Right ventricle myocardium inferior (tissue), 1 donor: ENCODE measurements at places on chromosomes 16 and 17.

DNA sequence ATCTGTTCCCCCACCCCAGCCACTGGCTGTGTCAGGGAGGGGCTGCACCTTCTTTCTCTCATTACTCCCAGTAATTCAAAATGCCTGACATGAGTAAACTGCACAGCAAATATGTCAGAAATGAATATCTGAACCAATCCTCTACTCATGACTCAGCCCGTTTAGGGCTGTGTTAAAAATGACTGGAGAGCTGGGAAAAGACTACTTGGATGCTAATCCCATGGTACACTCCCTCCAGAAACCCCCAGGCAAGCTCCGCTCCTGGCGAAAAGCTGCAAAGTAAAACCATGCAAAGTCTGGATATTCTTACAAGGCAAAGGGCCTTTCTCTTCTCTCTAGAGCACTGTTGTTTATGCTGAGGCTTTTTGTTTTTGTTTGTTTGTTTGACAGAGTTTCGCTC, 448.1 kb upstream of the DYNLRB2 start:
- no peak for DNase-seq

GRCh38 chr17:30590081-30590733, 113.0 kb downstream of the GOSR1 start:
- no peak for DNase-seq

DNA sequence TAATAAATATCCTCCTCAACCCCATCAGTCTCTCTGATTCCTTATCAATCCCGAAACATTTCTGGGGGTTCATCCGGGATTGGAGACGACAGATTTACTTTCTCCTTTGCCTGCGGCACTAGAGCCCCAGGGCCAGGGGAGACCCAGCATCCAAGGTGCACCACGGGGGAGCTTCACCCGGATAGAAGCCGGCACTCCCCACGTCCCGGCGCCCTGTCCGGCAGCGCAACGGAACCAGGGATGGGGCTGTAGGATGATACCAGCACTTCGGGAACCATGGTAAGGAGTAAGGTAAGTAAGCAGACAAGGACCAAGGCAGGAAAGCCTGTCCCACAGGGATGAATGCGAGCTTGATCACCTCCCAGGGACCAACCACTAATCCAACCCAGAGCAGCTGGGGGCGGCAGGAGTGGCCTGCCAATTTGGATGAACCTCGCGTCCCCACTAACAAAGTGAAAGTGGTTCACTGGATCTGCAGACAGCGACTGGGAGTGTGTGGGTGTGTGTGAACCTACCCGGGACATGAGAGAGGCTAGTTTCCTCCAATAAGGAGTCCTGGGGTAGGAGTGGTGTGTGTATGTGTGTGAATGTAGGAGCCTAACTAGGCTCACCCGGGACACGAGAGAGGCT, 11.9 kb downstream of the POLR3K start:
- DNase-seq: no peak

- DNase-seq: no peak
These were observed 86.5 kb downstream of the MYH13 start for GRCh38 chr17:10286324-10286723.

- DNase-seq: no peak
These were observed 94.3 kb downstream of the C17orf67 start for GRCh38 chr17:56739376-56739775.

DNA sequence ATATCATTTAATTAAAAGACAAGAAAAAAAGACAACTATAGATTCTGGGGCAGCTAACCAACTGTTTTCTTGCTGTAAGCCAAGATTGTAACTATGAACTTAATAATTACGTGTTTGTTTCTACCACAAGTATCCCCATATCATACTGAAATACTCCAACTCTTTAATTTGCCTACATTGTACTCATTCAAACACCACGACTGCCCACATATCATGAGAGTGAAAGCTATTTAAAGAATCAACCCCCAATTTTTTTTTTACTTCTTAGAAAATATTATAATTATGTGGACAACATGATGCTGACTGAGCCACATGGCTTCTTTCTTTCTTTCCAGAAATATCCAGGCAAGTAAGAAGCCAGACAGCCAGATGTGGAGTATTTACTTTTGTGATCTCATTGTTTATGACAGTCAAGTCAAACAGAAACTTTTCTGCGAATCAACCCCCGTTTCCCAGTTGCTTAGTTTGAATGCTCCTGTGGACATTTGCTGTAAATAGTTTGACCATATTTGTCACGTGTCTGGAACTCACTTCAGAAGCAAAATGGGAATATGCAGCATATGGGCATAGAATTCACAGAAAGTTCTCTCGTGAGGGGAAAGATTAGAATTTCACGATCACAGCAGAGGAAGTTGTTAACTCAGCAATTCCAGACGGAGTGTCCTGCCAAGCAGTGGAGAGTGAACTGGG, 126.8 kb upstream of the PSMD7 start:
- DNase-seq: no peak

GRCh38 chr17:67503739-67504138, 126.7 kb downstream of the PITPNC1 start:
- DNase-seq: no peak

GRCh38 chr17:68435876-68436842, 21.1 kb downstream of the WIPI1 start:
- no peak for DNase-seq

GRCh38 chr17:81011951-81012350, 20.3 kb downstream of the CHMP6 start:
- DNase-seq: no peak

DNA sequence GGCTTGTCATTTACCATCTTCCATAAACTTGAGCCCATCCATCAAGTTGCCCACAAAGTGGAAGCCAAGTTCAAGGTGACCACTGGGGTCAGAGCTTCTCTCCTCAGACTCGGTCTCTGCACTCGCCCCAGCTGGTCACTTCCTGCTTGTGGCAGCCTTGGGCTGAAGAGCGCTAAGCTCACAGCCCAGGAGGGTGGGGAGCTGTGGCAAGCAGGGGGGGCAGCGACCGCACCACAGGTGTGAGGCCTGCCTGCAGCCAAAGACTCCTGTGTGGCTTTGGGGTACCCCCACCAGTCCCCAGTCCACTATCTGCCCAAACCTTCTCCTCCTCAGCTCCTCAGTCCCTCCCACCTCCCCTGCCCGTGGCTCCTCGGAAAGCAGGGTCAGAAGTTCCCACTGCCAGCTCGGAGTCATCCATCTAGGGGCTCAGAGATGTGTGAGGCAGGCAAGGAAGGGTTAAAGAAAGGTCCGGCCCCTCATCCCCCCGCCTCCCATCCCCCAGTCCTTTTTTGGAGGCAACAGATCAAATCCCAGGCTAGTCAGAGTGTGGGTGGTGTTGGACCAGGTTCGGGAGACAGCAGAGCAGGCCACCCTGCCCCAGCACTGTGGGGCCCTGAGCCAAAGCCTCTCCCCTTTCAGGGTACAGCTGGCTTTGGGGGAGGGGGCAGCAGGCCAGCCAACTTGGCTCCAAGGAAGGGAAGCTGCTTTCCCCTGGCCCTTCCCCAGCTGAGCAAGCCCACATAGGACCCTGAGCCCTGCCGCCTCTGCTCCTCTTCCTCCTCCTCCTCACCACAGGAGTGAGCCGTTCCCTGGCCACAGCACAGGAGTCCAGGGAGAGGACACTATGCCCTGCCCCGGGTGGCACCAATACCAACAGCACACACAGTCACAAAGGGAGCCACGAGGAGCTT, 3.2 kb downstream of the CSF3 start:
- peak; percentile 43 for DNase-seq

DNA sequence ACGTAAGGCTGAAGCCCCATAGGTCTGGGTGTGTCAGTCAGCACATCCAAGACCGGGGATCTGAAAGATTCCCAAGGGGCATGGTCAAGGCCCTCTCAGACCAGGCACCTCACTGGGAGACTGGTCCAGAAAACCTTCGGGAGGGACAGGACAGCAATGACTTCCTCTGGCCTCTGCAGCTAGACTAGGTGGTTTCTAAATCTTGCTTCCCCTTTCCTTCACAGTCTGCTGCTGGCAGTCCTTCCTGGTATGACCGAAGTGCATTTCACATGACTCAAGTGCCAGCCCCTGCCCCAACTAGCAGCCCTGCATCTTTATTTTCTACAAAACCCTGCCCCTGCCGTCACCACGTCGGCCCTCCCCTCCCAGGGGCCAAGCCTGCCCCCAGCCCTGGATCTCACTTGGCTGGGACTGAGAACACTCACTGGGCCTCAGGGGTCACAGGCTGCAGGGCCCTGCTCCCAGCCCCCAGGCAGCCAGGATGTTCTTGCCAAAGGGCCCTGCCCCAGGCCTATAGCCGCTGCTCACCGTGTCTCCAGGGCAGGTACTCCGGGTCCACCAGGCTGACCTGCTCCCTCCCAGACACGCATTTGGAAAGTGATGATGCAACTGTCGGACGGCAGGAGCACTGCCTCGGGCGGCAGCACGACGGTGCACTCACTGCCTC, 18.3 kb downstream of the POLR3K start:
- no peak for DNase-seq

DNA sequence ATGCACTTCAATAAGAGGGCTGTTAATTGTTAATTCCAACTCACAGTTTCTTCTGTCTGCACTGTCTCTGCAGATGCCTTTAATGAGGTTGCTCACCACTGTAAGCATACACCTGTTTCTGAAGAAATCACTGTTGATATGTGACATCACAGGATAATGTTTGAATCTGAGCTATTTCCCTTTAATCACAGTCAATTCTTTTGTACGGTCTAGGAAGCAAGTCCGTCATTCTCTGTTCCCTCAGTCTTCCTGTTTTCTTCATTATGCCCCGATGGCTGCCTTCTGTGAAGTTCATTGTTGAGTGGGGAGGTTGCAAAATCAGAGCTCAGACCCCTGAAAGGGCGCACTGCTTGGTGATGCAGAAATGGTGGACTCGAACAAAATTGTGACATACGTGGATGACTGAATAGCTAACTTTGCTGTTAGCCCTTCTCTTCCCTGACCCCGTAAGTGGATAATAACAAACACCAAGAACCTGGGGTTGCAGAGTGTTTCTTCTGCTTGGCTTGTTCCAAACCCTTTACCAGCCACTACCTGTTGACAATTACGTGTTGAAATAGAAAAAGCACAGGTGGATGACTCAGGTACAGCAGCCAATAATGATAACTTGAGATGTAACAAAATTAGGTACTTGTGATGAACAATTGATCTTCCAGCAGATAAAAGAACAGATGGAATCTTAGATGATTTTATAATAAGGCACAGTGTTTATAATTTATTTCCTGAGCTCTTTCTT, 71.9 kb upstream of the AXIN2 start:
- no peak for DNase-seq

- no peak for DNase-seq
These were observed 28.7 kb downstream of the GSE1 start for GRCh38 chr16:85641776-85642176.

GRCh38 chr17:49898366-49899190, 50.7 kb upstream of the TAC4 start:
- no peak for DNase-seq

GRCh38 chr17:77227461-77228240, 86.9 kb downstream of the SEC14L1 start:
- peak; percentile 43 for DNase-seq

DNA sequence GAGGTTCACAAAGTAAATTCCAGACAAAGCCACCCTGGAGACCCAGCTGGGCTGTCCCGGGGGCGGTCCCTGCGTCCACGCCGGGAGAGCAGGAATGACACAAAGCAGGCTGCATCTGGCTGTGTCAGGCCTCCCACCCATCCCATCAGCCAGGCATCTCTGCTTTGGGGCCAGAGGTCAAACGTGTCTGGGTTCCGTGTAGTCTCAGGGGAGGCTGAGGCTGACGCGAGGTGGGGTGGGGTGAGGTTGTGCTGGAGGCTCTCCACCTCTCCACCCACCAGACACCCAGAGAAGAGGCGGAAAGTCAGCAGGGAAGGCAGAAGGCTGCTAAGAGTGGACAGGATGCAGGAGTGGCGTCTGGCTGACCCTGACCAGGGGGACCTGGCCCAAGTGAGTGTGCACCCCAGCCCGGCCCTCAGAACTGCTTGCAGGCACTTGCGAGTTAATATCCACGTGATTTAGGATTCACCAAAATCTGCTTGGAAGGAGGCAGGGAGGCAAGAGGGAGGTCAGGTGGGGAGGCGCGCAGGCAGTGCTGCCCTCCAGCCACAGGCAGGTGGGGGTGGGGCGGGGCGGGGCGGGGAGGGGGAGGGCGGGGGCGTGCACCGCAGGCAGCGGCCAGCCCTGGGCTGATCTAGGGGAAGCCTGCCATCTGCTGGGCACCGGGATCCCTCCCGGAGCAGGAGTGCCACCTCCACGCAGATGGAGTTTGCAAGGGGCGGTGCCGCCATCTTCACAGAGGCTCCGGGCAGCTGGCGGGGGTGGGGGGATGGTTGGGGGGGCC, 44.3 kb downstream of the TBC1D16 start:
- DNase-seq: peak; percentile 90

DNA sequence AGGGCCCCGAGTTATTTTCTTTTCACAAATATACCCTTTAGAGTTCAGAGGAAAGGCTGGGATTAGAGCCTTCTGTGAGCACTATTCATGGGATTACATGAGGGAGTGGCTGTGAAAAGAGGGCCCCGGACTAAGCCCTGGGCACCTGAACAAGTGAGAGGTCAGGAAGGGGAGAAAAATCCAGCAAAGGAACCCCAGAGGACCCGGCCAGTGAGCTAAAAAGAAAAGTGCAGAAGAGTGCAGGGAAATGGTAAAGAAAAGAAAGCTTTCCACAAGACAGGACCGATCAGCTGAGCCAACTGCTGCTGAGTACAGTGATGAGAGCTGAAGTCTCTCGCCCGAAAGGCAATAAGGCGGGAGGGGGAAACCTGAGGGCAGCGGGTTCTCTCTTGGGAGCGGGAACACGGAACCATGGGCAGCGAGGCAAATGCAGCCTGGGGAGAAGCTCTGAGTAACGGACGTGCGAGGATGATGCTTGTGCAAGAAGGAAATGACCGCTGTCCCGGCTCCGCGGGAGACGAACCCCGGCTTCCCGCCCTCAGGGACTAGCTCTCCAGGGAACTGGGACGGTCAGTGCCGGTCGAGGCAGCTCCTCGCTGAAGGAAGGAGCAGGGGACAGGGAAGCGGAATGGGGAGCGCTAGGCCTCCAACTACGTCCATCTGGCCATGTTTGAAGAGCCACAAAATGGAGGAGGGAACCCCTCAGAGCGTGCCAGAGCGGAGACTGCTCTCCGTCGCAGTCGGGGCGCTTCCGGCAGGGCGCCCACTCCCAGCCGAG, 665 bp upstream of the ALDH3A2 start:
- DNase-seq: peak; percentile 85

DNA sequence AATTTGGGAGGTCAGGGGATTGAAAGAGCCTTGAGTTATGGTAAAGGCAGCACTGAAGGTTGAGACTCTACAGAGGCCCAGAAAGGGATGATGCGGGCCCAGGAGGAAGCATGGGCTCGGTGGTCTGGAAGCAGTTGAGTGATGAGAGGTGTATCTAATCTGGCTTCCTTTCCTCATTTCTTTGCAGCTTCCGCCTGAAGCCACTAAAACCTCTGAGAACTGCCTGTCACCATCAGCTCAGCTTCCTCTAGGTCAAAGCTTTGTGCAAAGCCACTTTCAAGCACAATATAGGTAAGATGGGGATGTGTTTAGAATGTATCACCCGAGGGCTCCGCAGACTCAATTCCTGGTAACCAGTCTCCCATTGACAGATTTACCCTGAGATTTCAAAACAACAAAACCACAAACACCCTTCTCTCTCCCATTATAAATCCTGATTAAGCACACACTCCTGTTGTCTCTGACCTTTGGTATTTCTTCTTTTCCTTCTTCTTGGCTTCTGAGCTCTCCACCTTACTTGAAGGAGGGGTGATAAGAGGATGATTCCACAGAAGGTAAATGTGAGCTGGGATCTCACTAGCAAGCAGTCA, 21.2 kb downstream of the USP43 start:
- no peak for DNase-seq

GRCh38 chr17:4003131-4003500, 38.9 kb upstream of the ATP2A3 start:
- DNase-seq: no peak
